ENCODE measurements at places on chromosomes 16 and 17. TPM values are rescaled to one million over a fixed set of nuclear protein-coding genes. Genes with fewer than 3 reads are reported as not detected.

Gene NFAT5
- 17.8 TPM for total RNA-seq

Gene CDRT15
- not detected for total RNA-seq

Gene VKORC1
- 52.2 TPM for total RNA-seq

Gene E4F1
- 30.1 TPM for total RNA-seq

Gene DUSP14
- total RNA-seq: 10.1 TPM

Gene CA7
- not detected for total RNA-seq

Gene TSPAN10
- 0.48 TPM for total RNA-seq

Gene ASPHD1
- not detected for total RNA-seq

Gene CREBBP
- 68.0 TPM for total RNA-seq

Gene MVD
- total RNA-seq: 111 TPM

Gene TMEM114
- not detected for total RNA-seq

Gene CSH1
- not detected for total RNA-seq

Gene NKD1
- 0.73 TPM for total RNA-seq

Gene DBNDD1
- total RNA-seq: 0.55 TPM

Gene TRAPPC2L
- total RNA-seq: 56.6 TPM

Gene MYH1
- not detected for total RNA-seq

Gene IGFALS
- 0.15 TPM for total RNA-seq

Gene MRPL28
- 56.3 TPM for total RNA-seq

Gene CA4
- not detected for total RNA-seq

Gene C17orf78
- not detected for total RNA-seq

Gene WDR90
- total RNA-seq: 63.2 TPM

Gene ANKRD13B
- 7.2 TPM for total RNA-seq

Gene LPO
- total RNA-seq: not detected

Gene GPR179
- total RNA-seq: not detected

Gene FOXO3B
- total RNA-seq: 3.6 TPM

Gene CES5A
- total RNA-seq: not detected

Measured in activated naive CD4-positive, alpha-beta T cell treated with anti-CD3 and anti-CD28 coated beads, Interleukin-2, amount 10 ng/mL, durations not matched to agents 5 hours and 36 hours (primary cell).